Hepatocyte (in vitro differentiated cells): ENCODE measurements at places on chromosomes 1 and 21.

DNA sequence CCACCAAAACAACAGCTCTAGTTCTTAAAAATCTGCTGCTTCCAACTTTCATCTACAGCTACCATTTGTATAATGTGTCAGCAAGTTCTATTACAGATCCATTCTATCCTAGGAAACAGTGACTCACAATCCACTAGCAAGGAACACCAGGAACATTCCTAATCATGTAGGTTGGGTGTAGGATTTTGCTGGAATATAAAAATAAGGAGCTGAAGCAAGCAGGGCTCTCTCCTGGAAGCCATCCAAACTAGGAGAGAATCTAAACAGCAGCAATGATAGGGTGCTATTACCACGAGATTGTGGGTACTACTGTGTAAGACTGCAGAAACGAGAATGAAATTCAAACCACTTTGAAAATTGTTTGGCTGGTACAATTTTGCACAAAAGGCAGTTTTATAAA lies 135.0 kb downstream of the PTPN14 start:
- DNase-seq = no peak

DNA sequence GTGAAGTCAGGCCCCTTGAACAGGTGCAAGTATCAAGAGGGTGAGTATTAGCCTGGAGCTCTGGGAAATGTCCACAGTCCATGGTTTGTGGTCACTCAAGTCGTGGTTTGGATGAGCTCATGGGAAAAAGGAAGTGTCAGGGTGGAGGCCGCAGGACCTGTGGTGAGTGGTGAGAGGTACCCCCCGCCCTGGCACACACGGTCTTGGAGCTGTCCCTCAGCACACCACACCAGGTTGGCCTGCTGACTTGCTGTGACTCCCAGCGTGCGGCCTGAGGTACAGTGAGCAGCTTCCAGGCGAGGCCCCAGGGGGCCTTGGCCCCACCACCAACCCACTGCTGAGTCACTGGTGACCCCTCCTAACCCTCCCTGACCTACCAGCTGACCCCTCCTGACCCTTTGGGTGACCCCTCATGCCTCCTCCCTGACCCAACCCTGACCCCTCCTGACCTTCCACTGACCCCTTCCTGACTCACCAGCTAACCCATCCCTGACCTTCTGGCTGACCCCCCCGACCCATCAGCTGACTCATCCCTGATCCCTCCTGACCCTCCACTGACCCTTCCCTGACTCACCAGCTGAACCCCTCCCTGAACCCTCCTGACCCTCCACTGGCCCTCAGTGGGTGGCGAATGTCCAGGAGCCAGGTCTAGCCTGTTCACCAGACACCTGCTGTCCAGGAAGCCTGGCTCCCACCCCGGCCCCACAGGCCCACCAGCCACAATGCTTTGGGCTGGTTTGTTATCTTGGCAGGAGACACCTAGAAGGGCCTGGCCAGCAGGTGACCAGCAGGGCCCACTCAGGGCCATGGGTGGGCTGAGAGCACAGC lies 34.8 kb upstream of the RNF187 start:
- DNase-seq = no peak

GRCh38 chr1:58116284-58116683 lies 430.2 kb downstream of the OMA1 start:
- no peak for DNase-seq

DNA sequence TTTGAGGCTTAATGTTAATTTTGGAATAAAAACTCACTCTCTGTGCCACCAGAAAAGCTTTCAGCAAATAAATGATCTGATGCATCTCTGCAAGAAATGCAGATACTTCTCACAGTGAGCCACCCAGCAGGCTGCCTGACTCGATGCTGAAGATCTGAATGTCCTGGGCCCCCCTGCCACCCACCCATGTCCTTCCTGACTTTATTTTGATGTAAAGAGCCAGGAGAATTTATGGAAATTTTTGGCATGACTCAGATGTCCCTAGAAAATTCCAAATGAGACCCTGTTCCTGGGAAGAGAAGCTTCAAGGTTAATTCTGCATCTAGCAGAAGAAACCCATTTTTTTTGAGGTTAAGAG lies 62.8 kb upstream of the COA6 start:
- DNase-seq = no peak
